ENCODE measurements at places on chromosomes 1 and 21.

GRCh38 chr1:147080006-147080661, 92.1 kb downstream of the PRKAB2 start:
- DNase-seq, result no peak

GRCh38 chr1:68010090-68010489, 40.3 kb downstream of the DIRAS3 start:
- no peak for DNase-seq

GRCh38 chr1:113875714-113876113, 4.2 kb upstream of the PTPN22 start:
- no peak for DNase-seq

DNA sequence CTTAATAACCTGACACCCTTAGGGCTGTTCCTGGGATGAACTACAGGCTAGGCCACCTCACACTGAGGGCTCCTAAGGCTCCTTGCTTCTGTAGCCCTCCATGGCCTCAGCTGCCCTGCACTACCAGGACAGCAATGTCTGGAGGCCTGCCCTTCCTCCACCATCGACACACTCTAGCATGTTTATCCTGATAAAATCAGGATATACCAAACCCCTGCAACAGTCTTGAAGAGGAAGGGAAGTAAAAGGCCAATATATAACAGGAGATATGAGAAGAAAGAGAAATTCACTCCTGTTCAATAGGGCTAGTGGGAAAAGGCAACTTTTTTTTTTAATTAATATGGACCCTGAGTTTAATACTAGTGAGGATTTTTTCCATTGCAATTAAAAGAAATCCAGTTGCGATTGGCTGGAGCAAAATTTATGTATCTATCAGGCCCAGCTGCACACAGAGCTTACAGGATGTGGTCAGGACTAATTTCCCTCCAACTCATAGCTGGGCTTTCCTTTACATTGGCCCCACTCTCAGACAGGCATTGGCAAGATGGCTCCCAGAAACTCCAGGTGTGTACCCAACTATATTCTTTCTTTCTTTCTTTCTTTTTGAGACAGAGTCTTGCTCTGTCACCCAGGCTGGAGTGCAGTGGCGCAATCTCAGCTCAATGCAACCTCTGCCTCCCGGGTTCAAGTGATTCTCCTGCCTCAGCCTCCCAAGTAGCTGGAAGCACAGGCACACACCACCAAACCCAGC, 13.5 kb upstream of the ATP2B4 start:
- no peak for DNase-seq

DNA sequence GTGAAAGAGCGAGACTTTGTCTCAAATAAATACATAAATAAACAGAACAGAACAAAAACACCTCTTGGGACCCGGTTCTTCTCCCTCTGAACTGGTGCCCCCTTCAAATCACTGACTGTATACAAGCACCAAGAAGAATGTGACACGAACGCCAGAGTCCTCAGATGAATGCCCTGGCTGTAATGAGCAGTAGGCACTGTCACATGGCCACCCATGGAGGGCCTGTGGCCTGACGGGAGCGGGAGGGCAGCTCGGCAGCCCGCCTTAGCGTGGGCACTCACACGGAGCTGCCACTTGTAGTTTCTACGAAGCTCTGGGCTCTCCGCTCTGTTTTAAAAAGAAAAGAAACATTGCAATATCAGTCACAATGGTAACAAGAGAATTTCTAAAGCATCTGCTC, 146.0 kb downstream of the PEX14 start:
- DNase-seq, result no peak

- DNase-seq, result no peak
Observed at GRCh38 chr1:98458511-98459485, 202.7 kb upstream of the SNX7 start.

GRCh38 chr1:27391511-27392095, 819 bp upstream of the GPR3 start:
- peak; percentile 26 for DNase-seq

GRCh38 chr21:33703750-33704606, 61.7 kb downstream of the ITSN1 start:
- DNase-seq, result peak; percentile 30

DNA sequence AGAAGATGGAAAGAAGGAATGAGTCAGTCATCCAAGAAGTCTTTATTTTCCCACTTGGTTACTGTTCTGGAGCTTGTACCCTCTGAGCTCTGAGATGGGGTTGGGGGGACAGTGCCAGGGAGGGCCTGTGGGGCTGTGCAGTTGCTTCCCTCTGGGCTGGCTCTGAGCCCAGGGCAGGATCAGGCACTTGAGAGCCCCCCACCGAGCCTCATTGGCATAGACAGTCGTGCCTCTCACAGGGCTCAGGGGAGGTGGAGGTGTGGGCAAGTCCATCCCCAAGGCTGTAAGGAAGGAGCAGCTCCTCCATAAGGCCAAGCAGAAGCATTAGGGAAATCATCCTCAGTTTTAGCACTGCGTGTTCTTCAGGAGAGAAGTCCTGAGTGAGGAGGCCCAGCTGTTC, 2.5 kb upstream of the ARL8A start:
- DNase-seq, result no peak

- DNase-seq, result no peak
Observed at GRCh38 chr1:30526652-30527345, 196.6 kb downstream of the MATN1 start.

GRCh38 chr1:180916012-180916770, 3.5 kb downstream of the KIAA1614 start:
- no peak for DNase-seq

GRCh38 chr1:116496380-116496779, 74.4 kb downstream of the CD58 start:
- DNase-seq, result no peak

DNA sequence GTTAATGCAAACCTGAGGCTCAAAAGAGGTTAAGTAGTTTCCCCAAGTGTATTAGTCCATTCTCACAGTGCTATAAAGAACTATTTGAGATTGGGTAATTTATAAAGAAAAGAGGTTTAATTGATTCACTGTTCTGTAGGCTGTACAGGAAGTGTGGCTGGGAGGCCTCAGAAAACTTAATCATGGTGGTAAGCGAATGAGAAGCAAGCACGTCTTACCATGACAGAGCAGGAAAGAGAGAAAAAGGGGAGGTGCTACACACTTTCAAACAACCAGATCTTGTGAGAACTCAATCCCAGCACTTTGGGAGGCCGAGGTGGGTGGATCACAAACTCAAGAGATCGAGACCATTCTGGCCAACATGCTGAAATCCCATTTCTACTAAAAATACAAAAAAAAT, 38.5 kb upstream of the RXRG start:
- DNase-seq, result no peak

- DNase-seq, result peak; percentile 4
Observed at GRCh38 chr1:247448107-247448791, 9.7 kb downstream of the OR2B11 start.

- no peak for DNase-seq
Observed at GRCh38 chr1:228152097-228152917, 2.6 kb downstream of the GJC2 start.

DNA sequence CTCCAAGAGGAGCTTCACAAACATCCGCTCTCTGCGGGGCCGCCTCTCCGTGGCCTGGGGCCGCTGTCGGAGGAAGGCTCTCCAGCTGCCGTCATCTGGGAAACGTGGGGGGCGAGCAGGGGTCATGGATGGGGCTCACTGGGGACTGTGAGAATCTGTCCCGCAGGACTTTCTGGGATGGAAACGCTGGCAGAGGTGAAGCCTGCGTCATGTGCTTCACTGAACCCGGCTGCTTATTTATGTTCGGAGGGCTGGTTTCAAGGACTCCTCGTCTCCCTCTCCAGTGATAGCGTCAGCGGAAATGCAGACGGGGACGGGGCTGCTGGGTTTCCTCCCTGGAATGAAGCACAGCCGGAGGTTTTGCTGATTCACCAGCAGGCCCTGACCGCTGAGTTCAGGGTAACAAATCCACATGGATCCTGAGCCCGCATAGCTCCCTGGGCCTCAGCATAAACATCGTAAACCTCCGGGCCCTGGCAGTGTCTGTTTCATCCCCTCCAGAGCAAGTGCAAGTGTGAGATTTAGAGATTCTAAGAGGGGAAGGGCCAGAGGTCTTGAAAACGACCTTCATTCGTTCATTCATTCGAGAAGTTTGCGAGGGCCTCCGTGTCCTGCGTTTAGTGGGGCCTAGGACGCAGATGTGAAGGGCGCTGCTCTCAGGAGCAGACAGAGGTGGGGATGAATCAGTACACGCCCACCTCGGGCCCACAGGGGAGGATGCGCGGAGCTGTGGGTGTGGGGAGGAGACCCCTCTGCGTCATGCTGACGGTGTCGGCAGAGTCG, 7.0 kb upstream of the POFUT2 start:
- peak; percentile 49 for DNase-seq

DNA sequence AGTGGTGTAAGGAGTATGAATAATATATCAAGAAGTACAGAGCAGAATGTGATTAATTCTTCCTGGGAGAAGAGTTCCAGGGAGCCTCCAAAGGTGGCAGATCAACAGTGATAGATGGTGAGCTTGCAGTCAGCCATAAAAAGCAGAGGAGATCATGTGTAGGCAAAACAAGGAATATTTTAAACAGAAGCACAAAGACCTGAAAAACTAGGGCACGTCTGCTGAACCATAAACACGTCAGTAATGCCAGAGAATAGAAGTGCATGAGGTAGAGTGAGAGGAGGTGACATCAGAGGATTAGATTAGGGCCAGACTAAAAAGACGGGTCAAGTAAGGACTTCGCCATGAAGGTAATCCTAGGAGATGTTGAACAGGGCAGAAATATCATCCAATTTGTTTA, 151.8 kb downstream of the EIF4G3 start:
- no peak for DNase-seq

DNA sequence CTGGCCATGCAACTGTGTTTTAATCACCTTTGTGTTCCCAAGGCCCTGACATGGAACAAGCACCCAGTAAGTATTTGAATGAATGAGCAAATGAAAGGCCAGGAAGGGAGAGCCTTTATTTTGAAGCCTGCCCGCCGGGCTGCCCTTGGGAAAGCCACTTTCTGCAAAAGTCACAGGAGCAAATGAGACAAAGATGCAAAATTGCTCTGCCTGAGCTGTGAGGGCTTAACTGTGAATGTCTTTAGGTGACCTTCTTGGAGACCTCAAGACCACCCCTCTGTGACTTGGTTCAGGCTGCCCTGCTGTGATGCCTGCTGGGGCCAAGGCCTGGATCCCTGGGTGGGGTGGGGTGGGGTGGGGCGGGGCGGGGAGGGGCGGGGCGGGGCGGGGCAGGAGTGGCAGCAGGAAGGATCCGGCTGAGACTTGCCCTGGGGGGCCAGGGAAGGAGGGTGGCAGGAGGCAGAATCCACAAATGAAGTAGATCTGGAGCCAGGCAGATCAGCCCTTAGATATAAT, 54.0 kb downstream of the RUNX3 start:
- no peak for DNase-seq

GRCh38 chr1:226708967-226709396, 30.1 kb downstream of the ITPKB start:
- no peak for DNase-seq

DNA sequence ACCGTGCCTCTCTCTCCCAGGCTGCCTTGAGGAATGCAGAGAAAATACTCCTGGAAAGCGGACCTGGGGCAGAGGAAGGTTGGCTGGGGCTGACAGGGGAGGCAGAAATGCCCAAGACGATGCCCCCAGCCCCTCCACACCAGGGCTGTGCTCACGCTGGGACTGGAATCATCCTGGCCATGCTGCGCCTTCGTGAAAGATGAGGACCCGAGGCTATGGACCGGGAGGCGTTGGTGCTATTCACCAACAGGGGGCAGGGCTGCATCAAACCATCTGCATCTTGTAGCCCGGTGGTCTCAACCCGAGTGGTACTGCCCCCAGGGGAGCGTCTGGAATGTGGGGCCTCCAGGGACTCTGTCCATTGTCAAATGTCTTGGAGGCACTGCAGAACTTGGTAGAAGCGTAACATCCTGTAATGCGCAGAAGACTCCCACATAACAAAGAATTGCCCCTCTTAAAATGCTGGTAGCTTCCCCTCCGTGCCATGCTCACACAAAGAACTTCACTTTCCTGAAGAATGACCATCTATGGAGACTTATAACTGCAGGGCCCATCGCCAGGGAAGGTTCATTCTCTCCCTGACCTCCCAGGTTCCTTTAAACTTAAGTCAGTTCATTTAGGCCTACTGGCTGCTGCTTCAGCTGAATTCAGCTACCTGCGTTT, 251.2 kb downstream of the RRAGC start:
- no peak for DNase-seq

GRCh38 chr1:53376041-53376461, 48.2 kb upstream of the LRP8 start:
- no peak for DNase-seq

DNA sequence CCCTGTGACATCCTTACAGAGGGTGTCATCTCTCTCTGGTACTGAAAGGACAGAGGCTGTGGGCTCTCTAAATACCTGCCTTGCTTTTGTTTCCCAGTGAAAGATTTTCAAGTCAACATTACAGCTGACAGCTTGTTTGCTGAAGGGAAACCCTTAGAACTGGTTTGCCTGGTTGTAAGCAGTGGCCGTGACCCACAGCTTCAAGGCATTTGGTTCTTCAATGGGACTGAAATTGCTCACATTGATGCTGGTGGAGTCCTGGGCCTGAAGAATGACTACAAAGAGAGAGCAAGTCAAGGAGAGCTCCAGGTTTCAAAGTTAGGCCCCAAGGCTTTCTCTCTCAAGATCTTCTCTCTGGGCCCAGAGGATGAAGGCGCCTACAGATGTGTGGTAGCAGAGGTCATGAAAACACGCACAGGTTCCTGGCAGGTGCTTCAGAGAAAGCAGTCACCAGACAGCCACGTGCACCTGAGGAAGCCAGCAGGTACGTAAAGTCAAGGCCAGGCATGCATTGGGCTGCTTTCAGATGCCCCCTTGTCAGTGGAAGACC, 11.8 kb downstream of the CD101 start:
- DNase-seq, result no peak

- DNase-seq, result no peak
Observed at GRCh38 chr1:109134423-109134822, 20.5 kb downstream of the ELAPOR1 start.

- no peak for DNase-seq
Observed at GRCh38 chr1:48200166-48200900, 22.2 kb upstream of the SLC5A9 start.

GRCh38 chr1:231628207-231628876, 1.8 kb downstream of the DISC1 start:
- peak; percentile 47 for DNase-seq

GRCh38 chr1:222813866-222814535, 838 bp upstream of the DISP1 start:
- DNase-seq, result no peak

- no peak for DNase-seq
Observed at GRCh38 chr21:40841524-40842196, 5.3 kb downstream of the DSCAM start.

- DNase-seq, result no peak
Observed at GRCh38 chr1:62391369-62391971, 45.4 kb upstream of the USP1 start.

DNA sequence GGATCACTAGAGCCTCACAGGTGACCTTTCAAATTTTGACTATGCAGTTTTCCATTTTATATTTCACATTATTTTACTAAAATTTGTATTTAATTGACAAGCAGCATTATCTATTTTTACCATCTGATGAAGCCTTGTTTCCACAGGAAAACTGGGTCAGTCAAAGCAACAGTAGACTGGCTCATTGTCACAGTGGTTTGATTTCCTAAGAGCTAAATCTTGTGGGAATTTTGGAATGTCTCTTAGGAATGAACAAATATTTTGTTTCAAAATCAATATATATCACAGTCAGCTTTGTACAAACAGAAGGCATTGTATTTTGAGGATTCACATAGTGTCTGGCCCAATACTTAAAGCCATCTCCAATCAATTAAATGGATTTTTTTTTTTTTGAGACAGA, 152.6 kb upstream of the RNPC3 start:
- DNase-seq, result no peak

- DNase-seq, result no peak
Observed at GRCh38 chr1:25430967-25431881, 527 bp downstream of the MACO1 start.

GRCh38 chr1:198220428-198220827, 63.6 kb downstream of the NEK7 start:
- DNase-seq, result no peak

- DNase-seq, result no peak
Observed at GRCh38 chr1:67700220-67700619, 15.2 kb downstream of the GADD45A start.

All from CD8-positive, alpha-beta T cell (primary cell).